NCI-H69 (cell line): ENCODE measurements at places on chromosomes 6 and 20.

DNA sequence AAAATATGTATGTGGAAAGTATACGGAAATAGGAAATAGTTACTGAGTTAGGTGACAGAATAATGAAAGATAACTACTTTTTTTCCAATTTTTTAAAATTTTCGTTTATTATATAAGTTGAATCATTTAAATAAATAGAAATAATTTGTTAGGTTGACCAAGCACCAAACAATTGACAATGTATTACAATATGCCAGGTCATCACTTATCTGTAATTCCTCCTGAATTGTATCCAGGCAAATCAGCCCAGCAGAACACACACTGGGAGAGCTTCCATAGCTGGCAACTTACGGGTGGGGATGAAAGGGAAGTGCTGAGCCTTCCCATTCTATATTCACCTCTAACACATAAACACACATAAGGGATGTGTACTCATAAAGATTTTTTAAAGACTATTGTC lies 40.7 kb downstream of the FAXC start:
- DNase-seq = no peak

DNA sequence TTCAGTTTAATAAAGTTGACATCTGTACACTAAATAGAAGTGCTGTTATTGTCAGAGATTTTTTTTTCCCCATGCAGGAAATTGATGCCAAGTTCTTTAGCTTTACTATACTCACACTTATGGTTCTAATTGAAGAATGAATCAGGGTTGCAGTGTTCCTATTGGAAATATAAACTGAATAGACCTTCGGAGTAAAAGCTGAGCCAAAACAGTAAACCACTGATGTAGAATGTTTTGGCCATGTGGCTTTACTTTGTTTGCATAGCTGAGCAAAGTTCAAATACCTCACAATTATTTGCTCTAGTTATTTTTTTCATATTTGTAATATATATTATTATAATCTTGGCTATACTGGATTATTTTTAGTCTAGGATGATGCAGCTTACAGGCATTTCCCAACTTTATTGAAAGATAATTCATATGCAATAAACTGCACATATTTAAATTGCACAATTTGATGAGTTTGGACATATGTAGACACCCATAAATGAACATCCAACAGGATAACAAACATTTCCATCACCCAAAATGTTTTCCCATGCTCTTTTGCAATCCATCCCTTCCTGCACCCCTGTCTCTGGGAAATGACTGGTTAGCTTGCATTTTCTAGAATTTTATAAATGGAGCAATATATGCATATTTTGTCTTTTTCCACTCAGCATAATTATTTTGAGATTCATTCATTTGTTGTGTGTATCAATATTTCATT lies 105.8 kb upstream of the NOX3 start:
- DNase-seq = no peak

DNA sequence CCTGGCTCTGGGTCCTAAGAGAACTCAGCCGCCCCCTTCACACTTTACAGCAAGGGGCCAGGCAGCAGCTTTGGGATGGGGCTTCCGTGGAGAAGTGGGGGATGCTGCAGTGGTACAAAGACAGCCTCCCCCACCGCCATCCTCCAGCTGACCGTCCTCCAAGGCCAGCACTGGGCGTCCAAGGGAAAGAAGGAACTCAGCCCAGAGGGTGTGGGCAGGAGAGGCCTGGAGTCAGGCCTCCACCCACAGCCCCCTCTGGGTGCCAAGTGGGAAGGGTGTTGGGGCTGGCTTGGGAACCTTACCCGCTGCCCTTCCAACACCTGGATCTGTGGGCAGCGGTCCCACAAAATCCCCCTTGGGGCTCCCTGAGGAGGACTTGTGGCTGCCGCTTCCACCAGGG lies 13.1 kb downstream of the STMN3 start:
- DNase-seq = no peak

- DNase-seq = no peak
Observed at GRCh38 chr6:24658573-24659560, 7.8 kb downstream of the TDP2 start.

- DNase-seq = peak; percentile 6
Observed at GRCh38 chr6:53273370-53273769, 75.4 kb downstream of the ELOVL5 start.

GRCh38 chr6:37435816-37436215 lies 2.8 kb downstream of the CMTR1 start:
- DNase-seq = peak; percentile 21

DNA sequence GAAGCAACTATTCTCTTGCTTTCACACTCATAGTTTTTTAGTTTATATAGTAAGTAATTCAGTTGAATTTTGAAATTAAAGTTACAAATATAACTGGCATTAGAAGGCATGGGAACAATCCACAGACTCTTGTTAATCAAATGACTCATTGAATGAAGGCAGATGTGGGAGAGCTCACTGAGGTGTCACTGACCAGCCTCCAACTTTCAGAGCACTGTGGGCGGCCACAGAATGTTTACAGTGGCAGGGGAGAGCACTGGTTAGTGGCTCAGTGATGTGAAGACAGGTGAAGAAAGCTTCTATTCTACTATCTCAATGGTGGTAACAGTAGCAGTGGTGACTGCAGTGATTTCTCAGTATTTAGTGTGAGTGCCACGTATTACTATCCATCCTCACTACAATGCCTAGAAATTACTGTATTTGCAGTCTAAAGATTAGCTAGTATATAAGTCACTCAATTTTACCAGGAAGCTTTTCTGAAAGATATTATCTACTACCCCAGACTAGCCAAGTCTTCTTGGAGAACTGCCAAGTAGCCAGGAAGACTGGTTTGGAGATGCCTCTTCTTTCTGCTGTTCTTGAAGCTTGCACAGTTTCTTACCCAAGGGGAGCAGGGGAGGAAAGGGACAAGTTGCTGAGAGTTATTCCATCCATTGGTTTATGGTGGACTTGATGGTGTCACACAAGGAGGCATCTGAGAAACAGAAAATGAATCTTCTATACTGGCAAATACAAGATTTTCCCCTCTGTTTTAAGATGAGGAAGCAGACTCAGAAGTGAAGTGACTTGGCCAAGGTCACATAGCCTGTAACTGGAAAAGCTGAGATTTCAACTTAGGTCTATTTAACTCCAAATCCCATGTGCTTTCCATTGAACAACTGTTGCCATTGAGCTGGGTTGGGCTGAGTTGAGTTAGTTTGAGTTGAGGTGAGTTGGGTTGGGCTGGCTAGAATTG lies 231.2 kb downstream of the ANKRD60 start:
- peak; percentile 44 for DNase-seq

GRCh38 chr6:105601541-105602236 lies 198.8 kb upstream of the PREP start:
- DNase-seq = no peak

GRCh38 chr6:78345882-78346281 lies 521.5 kb upstream of the IRAK1BP1 start:
- DNase-seq = no peak

- DNase-seq = no peak
Observed at GRCh38 chr20:41116282-41116956, 20.9 kb upstream of the PLCG1 start.

DNA sequence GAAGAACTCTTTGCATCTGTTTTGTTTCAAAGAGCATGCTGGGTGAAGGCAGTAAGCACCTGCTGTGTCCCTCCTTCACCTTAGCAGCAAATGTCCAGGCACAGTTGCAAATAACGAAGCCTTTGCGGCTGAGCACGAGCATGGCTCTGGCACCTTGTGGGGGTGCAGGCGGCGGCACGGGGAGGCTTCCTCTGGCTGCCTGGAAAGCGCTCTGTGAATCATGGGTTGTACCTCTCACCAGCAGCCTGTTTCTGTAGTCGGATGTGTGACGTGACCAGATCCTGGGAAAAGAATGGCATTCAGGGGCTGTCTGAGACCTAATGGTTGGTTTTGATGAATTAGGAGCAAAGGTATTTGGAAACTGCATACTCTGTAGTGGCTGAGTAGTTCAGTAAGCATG lies 144.8 kb downstream of the DTNBP1 start:
- no peak for DNase-seq

GRCh38 chr6:158357570-158358216 lies 45.4 kb downstream of the TULP4 start:
- DNase-seq = no peak
